ENCODE measurements at places on chromosomes 6 and 20. TPM values are rescaled to one million over a fixed set of nuclear protein-coding genes. Genes with fewer than 3 reads are reported as not detected.

ENPP4 gene
- total RNA-seq, result 3.1 TPM

CNR1 gene
- 143 TPM for total RNA-seq

IL17A gene
- total RNA-seq, result not detected

TPX2 gene
- total RNA-seq, result 44.7 TPM

CALHM5 gene
- total RNA-seq, result 0.10 TPM

SLX4IP gene
- total RNA-seq, result 7.9 TPM

FAM184A gene
- 20.0 TPM for total RNA-seq

DDO gene
- not detected for total RNA-seq

CALHM6 gene
- total RNA-seq, result not detected
